Stimulated activated CD4-positive, alpha-beta T cell treated with anti-CD3 and anti-CD28 coated beads, Interleukin-2, amount 100 ng/mL, for 4 hours (primary cell): ENCODE measurements at places on chromosomes 1 and 21.
A peak's percentile ranks its signal among the peaks of the same experiment; 100 is the strongest.

GRCh38 chr1:177223359-177223758 is 52.6 kb downstream of the BRINP2 start:
- no peak for DNase-seq

DNA sequence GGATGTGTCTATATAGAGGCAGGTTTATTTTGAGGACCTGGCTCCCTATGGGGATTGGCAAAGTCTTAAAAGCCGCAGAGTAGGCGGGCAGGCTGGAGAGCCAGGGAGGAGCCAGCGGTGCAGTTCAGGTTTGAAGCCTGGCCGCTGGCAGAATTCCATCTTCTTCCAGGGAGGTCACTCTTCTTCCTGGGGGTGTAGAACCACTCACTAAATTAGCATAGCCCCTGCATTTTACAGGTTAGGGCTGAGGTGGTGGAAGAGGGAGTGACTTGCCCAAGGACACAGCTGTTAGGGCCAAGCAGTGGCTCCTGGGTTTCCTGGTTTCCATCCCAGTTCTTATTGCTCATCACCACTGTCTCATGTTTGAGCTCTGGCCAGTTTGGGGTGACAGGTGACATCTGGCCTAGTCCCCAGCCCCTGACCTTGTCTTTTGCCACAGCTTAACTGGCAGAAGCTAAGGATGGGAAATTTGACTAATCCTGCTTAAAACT is 1.4 kb downstream of the PINK1 start:
- DNase-seq: no peak

DNA sequence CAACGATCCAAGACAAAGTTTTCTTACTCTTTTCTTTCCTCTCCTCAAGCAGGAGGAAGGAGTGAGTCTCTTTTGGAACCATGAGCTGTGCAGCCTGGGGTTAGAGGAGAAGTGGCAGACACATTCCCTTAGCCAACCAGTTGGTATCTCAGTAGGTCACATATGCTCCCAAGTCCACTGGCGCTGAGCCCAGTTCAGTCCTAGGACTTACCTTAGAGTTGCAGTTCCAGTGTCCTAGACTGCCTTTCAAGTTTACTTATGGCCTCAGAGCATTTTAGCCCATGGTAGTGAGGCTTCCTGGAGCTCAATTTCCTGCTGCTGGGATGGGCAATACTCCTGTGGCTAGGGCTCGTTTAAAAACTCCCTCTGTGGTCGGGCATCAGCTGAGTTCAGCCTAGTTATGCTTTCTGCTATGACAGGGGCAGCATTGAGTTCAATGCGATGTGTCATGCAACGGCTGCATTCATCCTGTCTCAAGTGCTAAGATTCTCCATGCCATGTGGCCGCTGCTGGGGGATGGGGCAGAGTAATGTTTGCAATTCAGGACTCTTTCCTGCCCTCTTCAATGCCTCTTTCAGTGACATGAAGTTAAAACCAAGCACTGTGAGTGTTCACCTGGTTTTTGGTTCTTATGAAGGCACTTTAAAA is 103.8 kb downstream of the LRRC7 start:
- no peak for DNase-seq

DNA sequence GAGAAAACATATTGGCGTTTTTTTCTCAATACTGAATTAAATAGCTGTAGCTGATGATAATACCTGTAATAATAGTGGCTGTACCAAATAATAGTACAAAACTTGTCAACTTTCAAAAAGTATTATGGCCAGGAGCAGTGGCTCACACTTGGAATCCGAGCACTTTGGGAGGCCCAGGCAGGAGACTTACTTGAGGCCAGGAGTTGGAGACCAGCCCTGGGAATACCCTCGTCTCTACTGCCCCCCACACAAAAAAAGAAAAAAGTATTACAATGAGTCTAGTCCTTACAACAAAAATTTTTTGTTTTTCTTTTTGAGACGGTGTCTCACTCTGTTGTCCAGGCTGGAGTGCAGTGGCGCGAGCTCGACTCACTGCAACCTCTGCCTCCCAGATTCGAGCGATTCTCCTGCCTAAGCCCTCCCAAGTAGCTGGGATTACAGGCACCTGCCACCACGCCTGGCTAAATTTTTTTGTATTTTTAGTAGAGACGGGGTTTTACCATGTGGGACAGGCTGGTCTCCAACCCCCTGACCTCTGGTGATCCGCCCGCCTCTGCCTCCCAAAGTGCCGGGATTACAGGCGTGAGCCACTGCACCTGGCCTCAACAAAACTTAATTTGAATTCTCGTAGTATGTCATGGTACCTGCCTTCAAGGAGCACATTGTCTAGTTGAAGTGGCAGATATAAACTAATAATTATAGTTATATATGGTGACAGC is 1.4 kb downstream of the RBBP4 start:
- no peak for DNase-seq

DNA sequence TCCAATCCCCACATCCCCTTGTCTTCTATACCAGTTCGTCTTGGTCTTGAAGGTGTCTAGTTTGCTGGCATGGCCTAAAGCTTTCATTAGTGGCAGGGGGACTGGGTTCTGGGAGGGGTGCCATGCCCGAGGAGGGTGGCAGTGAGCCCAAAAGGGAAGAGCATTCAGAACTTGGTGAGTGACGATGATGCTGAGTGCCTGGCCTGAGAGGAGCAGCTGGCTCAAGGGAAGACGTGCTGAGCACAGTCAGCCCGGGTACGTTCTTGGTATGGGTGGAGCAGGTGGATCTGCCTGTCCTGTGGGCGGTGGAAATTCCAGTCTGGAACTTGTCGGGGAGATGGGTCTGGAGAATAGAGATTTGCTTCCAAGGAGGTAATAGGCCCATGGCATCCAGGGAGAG is 4.6 kb downstream of the FDPS start:
- no peak for DNase-seq

GRCh38 chr1:52125736-52126359 is 16.0 kb upstream of the ZFYVE9 start:
- no peak for DNase-seq

GRCh38 chr1:108038653-108039236 is 73.8 kb upstream of the VAV3 start:
- DNase-seq: no peak

- DNase-seq: no peak
Measured at GRCh38 chr1:208369658-208370057, 125.5 kb upstream of the PLXNA2 start.

GRCh38 chr1:20530306-20530705 is 22.1 kb upstream of the FAM43B start:
- DNase-seq: no peak

GRCh38 chr1:160522622-160523345 is at the start of gene SLAMF6:
Gene SLAMF6, minus strand, starts transcription at chr1:160523255. Its CDS starts 63 bp downstream, at chr1:160523192.
- peak; percentile 13 for DNase-seq

GRCh38 chr21:15034126-15034853 is 30.5 kb downstream of the NRIP1 start:
- no peak for DNase-seq

DNA sequence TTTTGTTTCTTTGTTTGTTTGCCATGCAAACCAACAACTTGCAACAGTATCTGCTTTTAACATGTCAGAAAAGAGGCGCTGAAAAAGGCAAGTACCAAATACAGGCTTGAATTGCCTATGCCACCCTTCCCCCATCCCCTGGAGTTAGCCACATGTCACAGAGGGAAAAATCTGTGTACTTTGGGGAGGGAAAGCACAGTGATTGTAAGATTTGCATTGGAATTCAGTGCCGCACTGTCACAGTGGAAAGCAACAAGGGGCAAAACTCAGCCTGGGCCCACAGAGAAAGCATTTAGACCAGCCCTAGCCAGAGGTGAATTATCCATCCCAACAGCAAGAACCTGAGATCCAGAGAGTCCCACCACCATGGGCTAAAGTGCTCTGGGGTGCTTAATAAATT is 52.4 kb upstream of the ACADM start:
- no peak for DNase-seq

- no peak for DNase-seq
Measured at GRCh38 chr1:167879508-167879907, 34.4 kb downstream of the ADCY10 start.

DNA sequence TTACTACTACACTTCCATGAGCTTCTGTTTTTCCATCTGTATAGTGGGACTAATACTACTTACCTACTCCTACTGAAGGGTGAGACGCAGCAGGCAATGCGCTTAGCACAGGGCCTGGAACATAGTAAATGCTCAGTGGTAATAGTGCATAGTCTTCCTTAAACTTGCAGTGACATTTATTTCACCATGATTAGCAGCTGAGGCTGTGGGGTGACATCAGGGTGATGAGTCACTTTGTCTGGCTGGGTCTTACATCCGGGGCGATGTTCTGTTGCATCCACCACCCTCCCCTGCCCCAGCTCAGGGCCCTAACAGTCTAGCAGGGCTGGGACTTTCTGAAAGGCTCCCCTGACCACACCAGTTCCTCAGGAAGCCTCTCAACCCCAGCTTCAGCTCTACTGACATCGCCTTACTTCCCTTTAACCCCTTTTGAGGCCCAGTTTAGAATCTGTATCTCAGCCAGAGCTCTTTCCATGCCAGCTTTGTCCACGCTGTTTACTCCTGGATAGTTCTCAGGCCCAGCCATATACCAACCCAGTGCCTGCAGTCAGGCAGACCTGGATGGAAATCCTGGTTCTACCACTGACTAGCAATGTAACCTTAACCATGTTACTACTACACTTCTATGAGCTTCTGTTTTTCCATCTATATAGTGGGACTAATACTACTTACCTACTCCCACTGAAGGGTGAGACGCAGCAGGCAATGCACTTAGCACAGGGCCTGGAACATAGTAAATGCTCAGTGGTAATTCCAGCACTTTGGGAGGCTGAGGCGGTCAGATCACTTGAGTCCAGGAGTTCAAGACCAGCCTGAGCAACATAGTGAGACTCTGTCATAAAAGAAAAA is 66.3 kb downstream of the CD58 start:
- peak; percentile 79 for DNase-seq

GRCh38 chr1:80392529-80392928 is 1386.0 kb upstream of the ADGRL4 start:
- no peak for DNase-seq

- no peak for DNase-seq
Measured at GRCh38 chr1:155761736-155762405, 73.0 kb downstream of the DAP3 start.

- DNase-seq: no peak
Measured at GRCh38 chr1:60889709-60890108, 192.7 kb upstream of the NFIA start.

DNA sequence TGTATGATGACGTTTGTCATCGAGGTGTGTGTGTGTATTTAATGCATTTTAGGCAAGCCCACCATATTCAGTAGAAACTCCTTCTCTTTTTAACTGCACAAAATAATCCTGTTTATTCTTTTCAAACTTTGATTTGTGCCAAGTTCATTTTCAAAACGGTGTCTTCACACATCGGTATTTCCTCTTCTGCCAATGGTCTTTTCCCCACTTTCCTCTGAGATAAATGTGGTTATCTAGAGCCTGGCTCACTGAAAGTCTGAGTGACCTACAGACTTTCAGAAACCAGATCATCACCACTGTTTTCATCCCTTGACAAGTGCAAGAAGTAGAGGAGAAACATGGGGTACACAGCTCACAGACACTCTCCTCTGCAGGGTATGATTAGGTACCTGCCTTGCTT is 69.4 kb downstream of the GPATCH2 start:
- DNase-seq: no peak

DNA sequence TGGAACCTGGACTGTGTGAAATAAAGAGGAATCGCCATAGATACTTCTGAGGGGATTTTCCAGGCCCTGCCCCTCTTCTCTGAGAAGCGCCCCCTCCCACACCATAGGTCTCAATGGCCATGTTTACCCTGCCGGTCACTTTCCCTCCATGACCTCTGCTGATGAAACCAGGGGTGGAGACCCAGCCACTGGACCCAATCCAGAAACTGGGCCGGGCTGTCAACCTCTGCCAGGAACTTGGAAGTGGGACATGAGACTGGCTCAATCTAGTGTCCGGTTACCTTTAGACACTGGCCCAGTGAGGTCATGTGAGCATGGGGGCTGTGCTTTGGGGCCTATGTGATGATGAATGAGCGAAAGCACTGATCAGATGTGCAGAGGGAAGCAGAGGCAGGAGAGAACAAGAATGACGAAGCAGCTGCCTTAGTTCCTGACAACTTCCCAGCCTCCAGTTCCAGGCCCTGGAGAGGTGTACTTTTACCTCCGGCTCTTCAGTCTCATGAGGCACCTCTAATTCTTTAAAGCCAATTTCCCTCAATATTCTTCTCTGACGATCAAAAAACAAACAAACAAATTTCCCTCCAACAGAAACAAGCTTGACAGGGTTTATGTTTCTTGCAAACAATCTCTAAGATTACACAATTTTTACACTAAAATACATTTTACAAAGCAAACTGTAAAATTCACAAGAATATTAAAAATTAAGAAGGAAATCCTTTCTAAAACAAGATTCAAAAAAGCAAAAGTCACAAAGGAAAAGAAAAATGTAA is 4.9 kb downstream of the ASAP3 start:
- DNase-seq: no peak

- DNase-seq: peak; percentile 38
Measured at GRCh38 chr1:66446261-66447001, 87.5 kb upstream of the SGIP1 start.

DNA sequence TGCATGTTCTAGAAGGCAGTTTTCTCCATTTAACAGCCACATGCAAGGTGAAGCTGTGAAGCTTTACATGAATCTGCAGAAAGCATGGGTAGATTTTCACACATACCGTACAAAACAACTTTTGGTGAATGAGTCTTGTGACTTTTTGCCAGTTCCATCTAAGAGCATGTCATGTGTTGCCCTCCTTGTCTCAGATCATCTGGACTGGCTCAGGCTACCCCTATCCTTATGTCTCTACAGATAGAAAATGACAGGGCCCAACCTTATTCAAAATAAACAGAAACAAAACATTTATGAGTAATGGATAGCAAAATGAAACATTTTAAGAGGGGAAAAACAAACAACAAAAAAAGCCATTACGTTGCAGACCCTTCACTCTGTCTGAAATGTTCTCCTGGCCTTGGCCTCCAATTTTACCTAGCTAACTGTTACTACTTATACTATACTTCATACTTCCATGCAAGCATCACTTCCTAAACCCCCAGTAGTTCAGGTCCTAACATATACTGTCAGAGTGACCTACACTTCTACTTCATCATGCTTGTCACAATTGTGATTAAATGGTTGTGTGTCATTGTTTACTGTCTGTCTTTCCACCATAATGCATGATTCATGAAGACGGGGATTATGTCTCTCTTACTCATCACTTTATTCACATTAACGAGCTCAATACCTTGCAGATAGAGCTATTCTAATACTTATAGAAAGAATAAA is 39.0 kb downstream of the LRRC8C start:
- no peak for DNase-seq

DNA sequence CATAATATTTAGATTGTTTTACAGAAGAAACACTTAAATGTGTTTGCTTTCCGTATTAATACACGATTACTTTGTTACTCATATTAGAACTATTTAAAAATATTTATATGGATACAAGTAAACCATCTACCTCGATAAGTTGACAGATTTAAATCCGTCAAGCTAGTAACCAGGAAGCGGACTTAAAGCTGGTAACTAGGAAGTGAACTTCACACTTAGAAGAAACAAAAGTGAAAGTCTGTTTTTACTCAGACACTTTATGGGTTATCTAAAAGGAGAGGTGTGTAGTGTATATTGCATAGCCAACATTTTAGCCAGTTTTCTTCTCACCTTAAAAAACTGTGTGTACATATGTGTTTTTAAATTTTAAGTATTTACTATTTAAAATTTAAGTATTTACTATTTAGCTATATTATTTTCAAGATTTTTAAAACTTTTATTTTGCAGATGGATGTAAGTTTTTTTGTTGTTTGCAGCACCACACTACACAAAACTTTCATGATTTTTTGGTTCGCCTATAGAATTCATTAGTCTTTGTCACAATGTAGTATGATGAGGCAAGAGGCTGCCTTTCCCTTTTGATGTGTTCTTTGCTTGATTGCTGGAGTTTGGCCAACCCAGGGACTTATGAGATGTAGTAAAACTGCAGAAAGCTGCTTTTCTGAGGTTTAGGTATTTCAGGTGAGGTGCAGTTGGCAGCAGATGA is 2.7 kb downstream of the USP25 start:
- no peak for DNase-seq
